ENCODE measurements at places on chromosomes 16 and 17.

- DNase-seq, result no peak
Measured at GRCh38 chr16:50464325-50465290, 83.6 kb upstream of the NKD1 start.

DNA sequence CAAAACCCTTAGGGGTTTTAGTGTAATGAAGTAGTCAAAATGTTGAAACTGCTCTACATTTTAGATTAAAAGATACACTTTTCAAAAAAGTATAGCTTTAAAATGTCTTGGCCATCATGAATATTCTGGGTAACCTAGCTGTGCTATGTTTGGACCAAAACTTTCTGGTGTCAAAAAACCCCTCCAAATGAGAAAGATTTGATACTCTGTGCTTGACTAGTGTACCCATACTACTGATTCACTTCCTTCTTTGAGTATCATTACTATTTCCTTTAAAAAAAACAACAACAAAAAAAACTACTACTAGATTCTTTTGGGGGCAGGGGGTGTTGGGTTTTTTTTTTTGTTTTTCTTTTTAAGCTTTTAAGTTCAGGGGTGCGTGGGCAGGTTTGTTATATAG lies 37.3 kb downstream of the PTRH2 start:
- DNase-seq, result no peak

- no peak for DNase-seq
Measured at GRCh38 chr16:15996432-15997109, 47.2 kb downstream of the ABCC1 start.

GRCh38 chr17:76414334-76415295 lies 30.2 kb downstream of the SPHK1 start:
- DNase-seq, result no peak

DNA sequence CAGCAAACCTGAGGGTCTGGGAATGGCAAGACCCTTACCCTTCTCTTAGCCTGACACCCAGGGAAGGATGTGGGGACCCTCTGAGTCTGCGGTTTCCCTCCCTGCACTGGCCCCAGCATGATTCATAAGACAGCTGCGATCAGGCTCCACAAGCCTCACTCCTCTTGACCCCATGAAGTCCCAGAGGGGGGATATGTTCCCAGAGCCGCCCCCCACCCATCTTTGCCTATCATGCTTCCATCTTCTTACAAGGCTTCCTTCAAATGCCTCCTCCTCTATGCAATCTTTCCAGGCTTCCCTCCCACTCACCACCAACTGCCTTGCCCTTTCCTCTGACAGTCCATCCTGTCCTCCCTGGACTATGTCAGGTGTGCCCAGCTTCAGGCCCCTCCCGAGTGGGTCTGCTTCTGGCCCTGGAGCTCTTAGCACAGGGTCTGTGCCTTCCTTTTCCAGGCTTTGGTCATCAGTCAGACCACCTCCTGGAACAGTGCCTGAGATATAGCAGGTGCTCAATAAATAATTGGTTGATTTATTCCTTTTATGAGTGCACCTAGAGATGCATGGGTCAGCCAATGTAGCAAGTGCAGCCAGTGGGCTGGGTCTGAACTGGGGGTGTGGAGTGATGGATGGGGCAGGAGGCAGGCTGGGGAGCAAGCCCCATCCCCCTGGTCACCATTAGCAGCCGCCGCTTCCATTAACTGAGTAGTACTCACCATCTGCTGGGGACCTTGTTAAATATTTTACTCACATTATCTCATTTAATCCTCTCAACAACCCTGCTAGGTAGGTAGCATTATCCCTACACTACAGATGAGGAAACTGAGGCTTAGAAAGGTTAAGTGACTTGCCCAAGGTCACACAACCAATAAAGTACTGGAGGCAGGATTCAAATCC lies 8.4 kb downstream of the DLX3 start:
- no peak for DNase-seq

- no peak for DNase-seq
Measured at GRCh38 chr17:6427279-6427781, 7.6 kb downstream of the AIPL1 start.

DNA sequence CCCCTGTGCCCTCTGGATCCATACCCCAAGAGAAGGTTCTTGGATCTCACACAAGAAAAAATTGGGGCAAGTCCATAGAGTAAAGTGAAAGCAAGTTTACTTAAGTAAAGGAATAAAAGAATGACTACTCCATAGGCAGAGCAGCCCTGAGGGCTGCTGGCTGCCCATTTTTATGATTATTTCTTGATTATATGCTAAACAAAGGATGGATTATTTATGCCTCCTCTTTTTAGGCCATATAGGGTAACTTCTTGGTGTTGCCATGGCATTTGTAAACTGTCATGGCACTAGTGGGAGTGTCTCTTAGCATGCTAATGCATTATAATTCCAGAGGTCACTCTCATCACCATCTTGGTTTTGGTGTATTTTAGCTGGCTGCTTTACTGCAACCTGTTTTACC lies 70.8 kb downstream of the NLK start:
- no peak for DNase-seq

GRCh38 chr16:23374721-23375510 lies 72.8 kb downstream of the SCNN1B start:
- no peak for DNase-seq

DNA sequence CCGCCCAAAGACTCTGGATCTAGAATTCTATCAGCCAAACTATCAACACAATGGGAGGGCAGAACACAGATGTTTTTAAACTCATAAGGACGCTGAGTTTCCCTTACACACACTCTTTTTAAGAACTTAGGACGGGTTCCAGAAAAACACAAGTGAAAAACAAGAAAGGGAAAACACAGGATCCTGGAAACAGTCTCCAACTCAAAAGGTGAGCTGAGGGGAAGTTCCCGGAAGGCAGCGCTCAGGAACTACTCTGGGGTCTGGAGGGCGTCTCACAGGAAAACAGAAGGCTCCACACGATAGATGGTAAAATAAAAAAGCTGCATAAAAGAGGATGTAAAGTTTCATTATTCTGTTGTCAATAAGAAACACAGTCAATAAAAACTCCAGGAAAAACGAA lies 80.2 kb upstream of the DOC2B start:
- no peak for DNase-seq

GRCh38 chr17:52244689-52245088 lies 86.2 kb upstream of the CA10 start:
- no peak for DNase-seq

- no peak for DNase-seq
Measured at GRCh38 chr16:19436540-19436939, 18.9 kb downstream of the TMC5 start.

DNA sequence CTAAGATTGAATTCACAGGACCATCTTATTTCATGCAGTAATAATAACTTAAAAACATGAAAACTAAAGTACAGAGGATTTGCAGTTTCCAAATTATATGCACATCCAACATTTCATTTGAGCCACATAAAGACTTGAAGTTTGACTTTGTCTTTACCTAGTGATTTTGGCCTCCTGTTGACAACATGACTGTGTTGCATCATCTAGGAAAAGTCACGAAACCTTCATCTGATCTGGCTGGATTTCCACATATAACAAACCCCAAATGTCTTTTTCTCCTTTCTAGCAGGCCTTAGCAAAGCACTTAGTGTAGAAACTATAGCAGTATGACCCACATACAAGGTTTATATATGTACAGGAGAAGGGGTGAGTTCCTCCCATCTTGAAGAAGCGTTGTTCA lies 406.5 kb upstream of the CDH5 start:
- no peak for DNase-seq

- no peak for DNase-seq
Measured at GRCh38 chr16:85675251-85675874, 13.4 kb downstream of the GINS2 start.

- DNase-seq, result no peak
Measured at GRCh38 chr17:56125830-56126819, 27.1 kb upstream of the ANKFN1 start.

DNA sequence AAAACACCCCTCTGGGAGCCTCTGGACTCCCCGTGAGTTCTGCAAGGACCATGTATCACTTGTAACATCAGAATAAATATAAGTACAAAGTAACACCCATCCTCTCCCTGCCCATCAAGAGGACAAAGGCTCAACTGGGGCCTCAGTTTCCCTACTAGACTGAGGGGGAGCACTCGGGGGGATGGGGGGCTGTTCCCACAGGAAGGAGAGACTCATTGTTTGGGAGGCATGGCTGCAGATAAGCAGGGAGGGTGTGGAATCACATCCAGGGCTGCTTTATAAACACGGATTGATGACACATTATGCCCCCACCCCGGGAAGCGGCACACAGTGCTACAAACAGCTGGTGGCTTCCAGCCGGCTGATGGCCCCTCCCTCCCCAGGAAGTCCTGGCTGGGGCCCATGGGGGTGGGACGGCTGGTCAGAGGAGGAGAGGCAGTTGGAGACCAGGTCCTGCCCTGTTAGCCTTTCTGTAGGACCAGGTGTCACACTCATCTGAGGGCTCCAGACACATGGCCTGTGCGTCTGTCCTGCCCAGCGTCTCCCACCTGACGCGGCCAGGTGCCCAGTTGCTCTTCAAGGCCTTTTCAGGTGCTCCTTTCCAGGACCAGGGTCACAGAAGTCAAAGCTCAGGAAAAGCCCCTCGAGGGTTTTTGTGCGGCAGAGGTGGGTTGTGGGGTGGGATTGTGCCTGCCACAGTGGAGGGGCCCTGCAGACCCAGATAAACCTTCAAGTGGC lies 1.3 kb upstream of the MPG start:
- no peak for DNase-seq

DNA sequence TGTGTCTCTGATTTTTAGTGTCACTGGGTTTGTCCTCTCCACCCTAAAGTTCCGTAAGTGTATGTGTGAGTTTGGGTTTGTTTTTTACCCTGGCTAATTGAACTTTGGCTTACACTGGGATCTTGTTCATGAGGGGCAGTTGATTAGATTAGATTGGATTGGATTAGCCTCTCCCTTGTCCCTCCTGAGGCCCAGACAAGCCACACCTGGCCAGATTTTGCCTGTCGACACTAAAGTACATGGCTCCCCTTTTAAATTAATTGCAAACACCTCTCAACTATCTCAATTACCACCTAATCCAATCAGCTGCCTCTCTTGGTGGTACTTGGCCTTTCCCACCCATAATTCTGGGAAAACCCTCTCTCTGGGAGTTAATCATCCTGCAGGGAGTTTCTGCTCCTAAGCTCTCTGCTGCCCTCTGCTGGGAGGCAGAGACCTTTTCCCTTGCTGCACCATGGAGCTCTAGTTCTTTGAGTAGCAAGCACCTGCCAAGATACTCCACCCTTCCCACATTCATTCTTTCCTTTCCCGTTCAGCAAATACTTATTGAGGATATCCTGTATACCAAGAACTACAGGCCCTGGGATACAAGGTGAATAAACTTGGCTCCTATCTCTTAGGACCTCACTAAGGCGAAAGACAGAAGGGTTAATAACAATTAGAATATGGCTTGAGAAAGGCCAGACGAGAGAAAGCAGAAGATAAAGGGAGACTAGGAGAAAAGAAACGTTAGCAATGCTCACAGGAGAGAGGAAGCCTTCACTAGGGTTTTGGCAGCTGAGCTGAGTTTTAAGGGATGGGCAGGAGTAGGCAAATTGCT lies 60.0 kb upstream of the MPHOSPH6 start:
- peak; percentile 4 for DNase-seq

DNA sequence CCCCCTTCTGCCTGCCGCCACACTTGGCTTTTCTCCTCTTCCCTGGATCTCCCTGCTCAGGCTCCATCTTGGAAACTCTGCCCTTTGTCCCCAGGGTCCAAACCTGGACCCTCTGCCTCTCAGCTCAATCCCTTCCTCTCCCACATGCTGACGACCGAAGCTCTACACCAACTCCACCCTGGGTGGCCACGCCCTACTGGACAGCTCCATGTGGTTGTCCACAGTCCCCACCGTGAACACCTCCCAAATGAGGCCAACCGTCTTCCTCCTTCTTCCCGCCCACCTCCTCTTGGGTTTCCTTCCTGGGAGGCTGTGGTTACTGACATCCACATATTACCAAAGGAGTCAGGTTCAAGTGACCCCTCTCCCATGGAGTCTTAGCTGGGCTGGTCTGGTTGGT lies 22.6 kb upstream of the MLKL start:
- no peak for DNase-seq

DNA sequence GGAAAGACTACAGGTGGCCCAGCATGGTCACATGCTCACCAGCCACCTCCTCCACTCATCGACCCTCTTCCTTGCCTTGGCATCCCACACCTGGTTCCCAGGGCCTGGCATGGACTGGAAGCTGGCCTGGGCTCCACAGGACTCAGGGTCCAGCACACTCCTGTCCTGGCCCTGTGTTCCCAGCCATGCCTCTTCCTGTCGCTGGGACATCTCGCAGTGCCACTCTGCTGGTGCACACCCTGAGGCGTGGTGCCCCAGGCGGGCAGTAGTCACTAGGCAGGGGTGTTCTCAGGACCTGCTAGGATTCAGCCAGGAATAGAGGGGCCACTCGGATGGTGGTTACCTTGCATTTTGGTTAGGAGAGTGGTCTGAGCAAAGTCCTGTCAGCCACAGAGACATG lies 99.4 kb downstream of the AMFR start:
- no peak for DNase-seq

DNA sequence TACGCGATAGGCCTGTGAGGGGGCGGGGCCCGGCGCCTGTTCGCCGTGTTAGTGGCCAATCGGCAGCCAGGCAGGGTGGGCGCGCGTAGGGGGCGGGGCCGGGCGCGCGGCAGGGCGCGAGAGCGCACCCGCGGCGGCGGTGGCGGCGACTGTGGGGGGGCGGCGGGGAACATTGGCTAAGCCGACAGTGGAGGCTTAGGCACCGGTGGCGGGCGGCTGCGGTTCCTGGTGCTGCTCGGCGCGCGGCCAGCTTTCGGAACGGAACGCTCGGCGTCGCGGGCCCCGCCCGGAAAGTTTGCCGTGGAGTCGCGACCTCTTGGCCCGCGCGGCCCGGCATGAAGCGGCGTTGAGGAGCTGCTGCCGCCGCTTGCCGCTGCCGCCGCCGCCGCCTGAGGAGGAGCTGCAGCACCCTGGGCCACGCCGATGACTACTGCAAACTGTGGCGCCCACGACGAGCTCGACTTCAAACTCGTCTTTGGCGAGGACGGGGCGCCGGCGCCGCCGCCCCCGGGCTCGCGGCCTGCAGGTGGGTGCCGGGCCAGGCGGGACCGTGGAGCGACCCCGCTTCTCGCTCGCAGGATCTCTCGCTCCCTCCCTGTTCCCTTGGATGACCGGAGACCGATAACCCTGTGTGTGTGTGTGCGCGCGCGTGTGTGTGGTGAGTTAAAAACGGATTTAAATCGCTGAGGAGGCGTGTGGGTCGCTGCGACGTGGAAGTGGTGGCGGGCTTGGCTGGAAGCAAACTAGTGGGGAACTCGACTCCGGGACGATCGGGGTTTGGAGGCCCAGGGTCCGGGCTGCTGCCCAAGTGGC lies at the start of gene NFATC3:
Gene NFATC3, plus strand, starts transcription at position 112 of the 813 bp plus-strand sequence. Its CDS starts 312 bp downstream, at position 424.
- DNase-seq, result peak; percentile 87

GRCh38 chr16:82655072-82655714 lies 28.4 kb downstream of the CDH13 start:
- DNase-seq, result no peak

- DNase-seq, result no peak
Measured at GRCh38 chr16:17062676-17063075, 408.1 kb downstream of the XYLT1 start.

DNA sequence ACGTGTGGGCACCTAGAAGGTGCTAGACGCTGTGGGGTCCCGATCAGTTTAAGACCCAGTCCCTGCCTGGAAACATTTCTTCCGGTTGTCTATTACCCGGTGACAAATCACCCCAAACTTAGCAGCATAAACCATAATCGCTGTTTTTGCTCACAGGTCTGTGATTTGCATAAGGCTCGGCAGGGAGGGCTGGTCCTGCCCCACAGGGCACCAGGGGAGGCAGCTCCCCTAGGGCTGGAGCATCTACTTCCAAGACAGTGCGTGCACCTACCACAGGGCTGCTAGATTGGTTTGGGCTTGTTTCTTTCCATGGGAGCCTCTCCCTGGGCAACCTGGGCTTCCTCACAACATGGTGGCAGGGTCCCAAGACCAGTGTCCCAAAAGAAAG lies 214.5 kb upstream of the CIBAR2 start:
- DNase-seq, result no peak

Data from NCI-H1930 (cell line).